ENCODE measurements at places on chromosomes 1 and 21. TPM values are rescaled to one million over a fixed set of nuclear protein-coding genes. Genes with fewer than 3 reads are reported as not detected.

DNA sequence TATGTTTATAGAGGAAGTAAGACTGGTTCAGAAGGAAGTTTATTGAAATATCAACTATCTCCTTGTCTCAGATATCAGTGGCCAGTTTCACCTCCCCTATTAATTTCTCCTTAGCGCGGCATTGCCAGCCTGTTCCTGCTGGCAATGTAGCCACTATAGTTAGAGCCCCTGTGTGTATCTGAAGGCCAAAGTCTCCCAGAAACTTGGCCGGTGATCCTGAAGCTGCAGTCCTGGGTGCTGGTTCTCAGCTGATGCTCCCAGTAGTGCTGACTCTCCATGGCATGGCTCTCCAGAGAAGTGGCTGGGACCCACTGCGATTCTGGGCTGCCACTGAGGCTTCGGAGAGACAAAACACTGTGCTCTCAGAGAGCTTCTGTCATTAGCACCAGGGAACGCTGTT is 59.9 kb downstream of the TNN start:
- no peak for DNase-seq

GRCh38 chr1:94255476-94255875 is 18.1 kb upstream of the ARHGAP29 start:
- no peak for DNase-seq

- peak; percentile 61 for DNase-seq
These were observed 113.7 kb downstream of the FAF1 start for GRCh38 chr1:50846224-50846839.

- no peak for DNase-seq
These were observed 98.5 kb downstream of the DISC1 start for GRCh38 chr1:231724876-231725647.

DNA sequence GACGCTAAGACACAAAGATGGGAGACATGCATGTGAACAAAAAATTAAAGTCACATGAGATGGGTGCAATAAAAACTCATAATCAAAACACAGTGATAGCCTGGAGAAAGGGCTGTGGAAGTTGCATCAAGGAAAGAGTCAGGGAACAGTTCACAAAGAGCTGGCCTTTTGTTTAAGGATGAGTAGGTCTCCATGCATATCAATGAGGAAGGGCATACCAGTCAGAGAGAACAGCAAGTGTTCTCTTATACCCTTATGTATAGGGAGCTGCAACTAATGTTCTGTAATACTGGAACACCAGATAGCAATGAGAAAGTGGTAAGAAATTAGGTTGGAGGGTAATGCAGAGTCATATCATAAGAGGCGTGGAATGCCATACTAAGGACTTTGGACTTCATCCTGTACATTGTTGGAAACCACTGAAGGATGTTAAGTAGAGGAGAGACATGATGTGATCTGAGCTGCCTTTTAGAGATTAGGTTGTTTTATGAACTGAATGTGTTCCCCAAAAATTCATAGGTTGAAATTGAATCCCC is 46.7 kb upstream of the SAMD13 start:
- no peak for DNase-seq

- no peak for DNase-seq
These were observed 21.3 kb downstream of the SCAF4 start for GRCh38 chr21:31710586-31710985.

Gene RALGPS2
- total RNA-seq = 3.8 TPM

Gene RBM8A
- total RNA-seq = 280 TPM

Gene LEFTY2
- total RNA-seq = not detected

Gene FAM151A
- total RNA-seq = not detected

Gene PLEKHN1
- 1.4 TPM for total RNA-seq

Gene EDEM3
- total RNA-seq = 21.5 TPM

Gene LPAR3
- total RNA-seq = 0.90 TPM

All from natural killer cell treated with Interleukin-12 subunit alpha and Interleukin-12 subunit beta and Interleukin-15 and Interleukin-18, amount 100 ng/mL, for 72 hours (primary cell).